GM12878 (cell line): ENCODE measurements at places on chromosomes 3 and 15. TPM values are rescaled to one million over a fixed set of nuclear protein-coding genes. Genes with fewer than 3 reads are reported as not detected.

- no peak for DNase-seq
These were observed 204.6 kb upstream of the NR2F2 start for GRCh38 chr15:96125721-96126415.

- DNase-seq: no peak
These were observed 18.6 kb downstream of the MAGEF1 start for GRCh38 chr3:184693011-184693975.

GADL1 gene
- total RNA-seq: not detected in 2 replicates

HRG gene
- total RNA-seq: 0.13 and 0.21 TPM in 2 replicates

- no peak for DNase-seq
These were observed 35.2 kb upstream of the FGD5 start for GRCh38 chr3:14783480-14784086.

DNA sequence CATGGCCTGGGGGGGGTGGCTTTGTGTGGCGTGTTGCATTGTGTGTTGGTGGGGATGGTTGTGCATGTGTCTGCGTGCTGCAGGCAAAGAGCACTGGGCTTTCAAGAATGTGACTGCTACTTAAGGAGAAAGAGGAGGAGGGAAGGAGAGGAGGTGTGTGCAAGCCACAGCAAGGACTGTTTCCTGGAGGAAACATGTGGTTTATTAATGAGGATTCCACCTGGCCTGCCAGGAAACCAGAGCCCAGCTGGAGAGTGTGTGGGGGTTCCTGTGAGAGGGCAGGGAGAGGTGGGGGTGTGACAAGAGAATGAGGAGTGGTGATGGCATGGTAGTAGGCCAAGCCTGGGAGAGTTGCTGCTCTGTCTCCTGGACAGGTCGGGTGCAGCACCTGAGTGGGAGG lies 258.1 kb upstream of the ROPN1 start:
- DNase-seq: no peak
